ENCODE measurements at places on chromosomes 11 and 22. TPM values are rescaled to one million over a fixed set of nuclear protein-coding genes. Genes with fewer than 3 reads are reported as not detected.

- DNase-seq = no peak
Observed at GRCh38 chr22:39306456-39307361, 12.7 kb downstream of the RPL3 start.

GRCh38 chr22:17319546-17319945, 49.7 kb upstream of the CECR2 start:
- no peak for DNase-seq

DNA sequence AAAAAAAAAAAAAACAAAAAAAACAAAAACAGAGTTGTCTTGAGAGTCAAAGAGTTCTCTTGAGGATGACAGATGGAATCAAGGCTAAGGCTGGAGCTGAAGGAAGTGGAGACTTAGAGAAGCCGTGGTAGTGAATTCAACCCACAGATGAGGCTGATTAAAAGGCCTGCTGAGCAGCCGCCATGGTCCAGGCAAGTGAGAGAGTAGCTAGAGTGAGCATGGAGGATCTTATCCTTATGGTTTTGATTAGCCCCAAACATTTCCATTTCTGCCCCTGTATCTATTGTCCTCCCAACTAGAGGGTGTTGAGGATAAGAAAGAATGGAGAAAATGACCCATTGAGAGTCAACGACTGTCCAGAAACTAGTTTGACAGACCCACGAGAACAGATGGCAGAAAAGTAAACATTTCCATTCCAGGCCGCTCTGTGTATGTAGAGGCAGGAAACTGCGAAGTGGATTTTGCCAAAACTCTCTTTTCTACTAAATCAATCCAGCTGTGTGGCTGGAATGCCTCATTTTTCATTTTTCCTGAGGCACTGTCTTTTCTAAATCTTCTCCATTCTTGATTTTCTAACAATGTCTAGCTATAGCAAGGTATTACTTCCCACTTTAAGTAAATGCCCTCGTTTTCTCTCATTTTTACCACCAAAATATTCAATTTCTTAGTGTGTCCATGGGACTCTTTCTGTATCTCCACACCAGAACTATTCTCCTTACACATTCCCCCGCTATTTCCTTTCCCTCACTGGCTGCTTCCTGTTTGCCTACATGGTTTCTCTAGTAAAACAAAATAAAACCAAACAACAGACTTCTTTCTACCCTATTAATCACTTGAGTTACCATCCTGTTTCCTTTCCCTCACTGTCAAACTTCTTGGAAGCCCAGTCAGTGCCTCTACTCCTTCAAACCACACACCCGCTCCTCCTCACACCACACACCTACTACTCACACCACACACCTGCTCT, 5.4 kb upstream of the MMP8 start:
- no peak for DNase-seq

Gene KIF18A
- polyA plus RNA-seq = 25.6 TPM

GRCh38 chr22:37601203-37601539, 7.5 kb upstream of the GGA1 start:
- no peak for DNase-seq

- no peak for DNase-seq
Observed at GRCh38 chr22:45083659-45084305, 74.0 kb upstream of the PHF21B start.

- DNase-seq = no peak
Observed at GRCh38 chr11:2084721-2085120, 54.5 kb downstream of the IGF2 start.

DNA sequence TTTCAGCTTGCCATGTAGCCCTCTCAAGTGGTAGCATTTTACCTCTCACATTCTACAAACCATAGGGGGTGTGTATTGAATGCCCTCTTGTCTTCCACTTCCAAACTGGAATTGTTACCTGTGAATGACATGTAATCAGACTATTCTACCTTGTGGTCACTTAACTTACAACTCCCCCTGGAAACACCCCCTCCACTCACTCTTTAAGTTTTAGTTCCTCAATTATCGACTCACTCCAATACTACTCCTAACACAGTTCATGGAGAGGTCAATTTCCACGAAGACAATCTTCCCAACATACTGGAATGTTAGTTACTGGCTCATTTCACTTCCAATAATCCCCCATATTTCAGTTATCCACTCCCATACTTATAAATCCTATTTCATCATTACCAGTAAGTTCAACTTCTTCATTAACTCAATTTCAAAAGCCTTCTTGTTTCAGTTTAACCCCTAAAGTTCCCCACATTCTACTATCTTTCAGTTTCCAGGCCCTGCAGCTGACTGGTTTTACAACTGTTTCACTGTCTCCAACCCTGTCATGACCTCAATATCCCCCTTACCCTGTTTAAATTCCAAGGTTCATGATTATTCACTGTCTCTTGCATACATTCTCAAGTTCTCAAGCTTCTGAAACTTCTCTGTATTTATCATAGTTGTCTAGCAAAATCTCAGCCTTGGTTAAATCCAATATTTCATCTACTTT, 92.5 kb downstream of the C11orf87 start:
- DNase-seq = no peak

- DNase-seq = no peak
Observed at GRCh38 chr22:44382116-44383038, 69.6 kb upstream of the SHISAL1 start.

GRCh38 chr22:27571463-27572277, 229.9 kb downstream of the MN1 start:
- DNase-seq = no peak

Gene CNIH2
- polyA plus RNA-seq = 1.1 TPM

Gene LRP4
- polyA plus RNA-seq = 6.4 TPM

DNA sequence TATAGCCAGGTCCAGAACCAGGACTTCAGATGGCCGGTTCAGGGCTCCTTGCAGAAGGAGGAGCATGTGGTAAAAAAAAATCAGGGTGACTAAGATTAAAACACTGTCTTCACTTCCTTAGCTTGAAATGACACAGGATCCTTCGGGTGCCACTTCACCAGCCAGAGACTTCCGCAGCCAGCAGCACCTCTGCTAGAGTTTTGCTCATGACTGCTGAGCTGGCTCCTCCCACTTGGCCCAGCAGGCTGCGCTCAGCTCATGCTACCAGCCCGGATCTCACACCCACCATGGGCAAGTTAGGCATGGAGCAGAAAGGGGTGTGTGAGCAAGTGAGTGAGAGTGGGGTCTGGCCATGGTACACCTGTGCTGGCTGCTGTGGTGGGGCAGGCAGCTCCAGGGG, 6.6 kb upstream of the MS4A18 start:
- DNase-seq = no peak

DNA sequence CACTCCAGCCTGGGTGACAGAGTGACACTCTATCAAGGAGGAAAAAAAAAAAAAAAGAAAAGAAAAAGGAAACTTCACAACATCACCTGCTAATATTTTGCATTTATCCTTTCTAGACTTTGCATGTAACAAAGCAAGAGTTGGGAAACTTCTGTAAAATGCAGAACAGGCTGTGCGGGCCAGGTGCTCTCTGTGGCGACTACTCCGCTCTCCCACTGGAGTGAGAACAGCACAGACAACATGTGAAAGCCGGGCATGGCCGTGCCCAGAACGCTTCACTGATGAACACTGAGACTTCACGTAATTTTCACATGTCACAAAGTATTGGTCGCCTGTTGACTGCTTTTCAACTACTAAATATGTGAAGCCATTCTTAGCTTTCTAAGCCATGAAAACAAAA, 15.5 kb upstream of the TESMIN start:
- DNase-seq = no peak

DNA sequence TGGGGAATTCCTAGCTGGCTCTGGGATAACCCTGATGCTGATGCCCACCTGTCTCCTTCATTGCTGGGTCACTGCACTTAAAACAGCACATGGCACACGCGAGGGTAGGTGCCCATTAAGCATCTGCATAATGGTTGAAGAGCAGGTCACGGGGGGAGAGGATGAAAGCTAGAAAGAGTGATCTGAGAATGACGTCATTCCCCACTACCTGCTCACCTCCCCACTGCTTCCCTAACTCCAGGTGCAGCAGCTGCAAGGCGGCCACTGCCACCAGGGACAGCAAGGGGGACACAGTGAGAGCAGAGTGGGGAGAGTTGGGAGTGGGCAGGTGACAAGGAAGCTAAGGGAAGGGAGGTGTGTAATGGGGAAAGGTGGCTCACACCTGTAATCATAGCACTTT, 27.0 kb downstream of the ADA2 start:
- no peak for DNase-seq

Gene DEUP1
- not detected for polyA plus RNA-seq

Gene TIMP3
- 1.6 TPM for polyA plus RNA-seq

DNA sequence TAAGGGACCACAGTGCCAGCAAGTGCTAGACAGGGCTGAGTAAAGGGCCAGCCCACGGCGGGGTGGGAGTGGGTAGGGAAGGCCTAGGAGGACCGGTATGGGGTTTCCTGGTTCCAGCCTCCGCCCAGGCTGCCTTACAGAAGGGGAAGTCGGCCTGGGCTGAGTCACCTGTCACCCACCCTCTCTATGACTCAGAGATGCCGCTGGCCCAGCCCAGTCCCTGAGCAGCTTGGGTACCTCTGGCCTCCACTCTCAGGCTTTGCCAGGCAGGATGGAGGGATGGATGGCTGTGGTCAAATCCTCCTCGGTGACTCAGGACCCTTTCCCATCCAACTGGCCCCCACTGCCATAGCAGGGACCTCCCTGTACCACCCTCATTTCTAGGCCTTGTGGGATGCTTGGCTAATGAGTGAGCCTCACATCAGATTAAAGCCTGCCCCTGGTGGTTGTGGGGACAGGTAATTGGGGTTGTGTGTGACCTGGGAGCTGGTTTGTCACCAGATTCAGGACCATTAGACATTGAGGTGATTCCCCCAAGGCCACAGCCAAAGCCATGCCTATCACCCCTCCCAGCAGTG, 13.9 kb downstream of the SLC35E4 start:
- DNase-seq = no peak

Gene SPTBN2
- polyA plus RNA-seq = 9.9 TPM

Gene HBE1
- not detected for polyA plus RNA-seq

DNA sequence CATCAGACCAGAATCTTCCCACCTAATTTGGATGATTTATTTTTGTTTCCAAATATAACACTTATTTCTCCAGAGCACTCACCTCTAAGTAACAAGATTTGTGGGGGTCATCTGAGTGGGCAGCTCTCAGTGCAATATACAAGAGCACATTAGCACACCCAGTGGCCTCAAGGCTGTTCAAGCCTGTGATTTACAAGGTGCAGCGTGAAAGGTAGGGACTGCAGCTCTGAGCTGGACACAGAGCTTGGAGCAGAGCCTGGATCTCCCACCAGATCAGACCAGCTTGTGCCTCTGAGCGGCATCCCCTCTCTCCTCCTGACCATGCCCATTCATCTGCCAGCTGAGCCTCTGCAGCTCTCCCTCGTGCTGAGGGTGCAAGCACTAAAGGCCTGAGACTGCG, 323.3 kb upstream of the ZC3H12C start:
- no peak for DNase-seq

GRCh38 chr22:36341640-36342041, 46.1 kb downstream of the MYH9 start:
- DNase-seq = no peak

Gene MOGAT2
- not detected for polyA plus RNA-seq

DNA sequence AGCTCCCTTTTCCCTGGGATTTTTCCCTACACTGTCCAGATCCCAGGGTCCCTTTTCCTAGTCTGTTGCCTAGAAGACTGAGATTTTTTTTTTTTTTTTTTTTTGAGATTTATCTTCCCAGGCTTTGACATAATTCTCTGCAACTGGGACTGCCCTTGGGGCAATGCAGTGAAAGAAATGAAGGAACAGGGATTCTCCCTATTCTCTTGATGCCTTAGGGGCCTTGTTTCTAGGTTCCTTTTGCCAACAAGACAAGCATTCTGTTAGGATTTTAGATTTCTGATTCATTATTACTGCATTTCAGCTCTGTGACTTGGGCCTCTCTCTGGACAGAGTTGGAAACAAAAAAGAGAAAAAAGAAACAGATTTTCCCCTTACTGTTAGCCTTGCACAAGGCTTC, 47.3 kb downstream of the QSER1 start:
- no peak for DNase-seq

Gene FUT4
- polyA plus RNA-seq = 1.6 TPM

Gene EPS8L2
- polyA plus RNA-seq = 154 TPM

Gene SYT8
- polyA plus RNA-seq = 0.21 TPM

DNA sequence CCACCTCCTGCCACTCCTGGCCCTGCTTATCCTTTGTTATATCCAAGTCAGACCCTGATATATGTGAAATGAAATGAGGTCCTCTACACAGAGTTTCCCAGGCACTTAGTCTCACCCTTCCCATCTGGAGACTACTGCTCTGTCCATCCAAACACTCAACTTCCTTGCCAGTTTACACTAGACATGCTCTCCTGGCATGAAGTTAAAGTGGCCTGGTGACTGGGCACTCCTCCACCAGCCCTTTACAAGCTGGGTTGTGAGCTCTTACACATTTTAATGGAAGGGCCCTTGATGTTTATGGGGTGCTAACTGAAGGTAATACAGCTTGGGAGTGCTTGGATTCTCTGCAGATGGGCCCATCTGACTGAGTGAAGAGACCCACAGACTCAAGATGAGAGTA, 216.1 kb upstream of the NARS2 start:
- no peak for DNase-seq

Gene PGA3
- not detected for polyA plus RNA-seq

DNA sequence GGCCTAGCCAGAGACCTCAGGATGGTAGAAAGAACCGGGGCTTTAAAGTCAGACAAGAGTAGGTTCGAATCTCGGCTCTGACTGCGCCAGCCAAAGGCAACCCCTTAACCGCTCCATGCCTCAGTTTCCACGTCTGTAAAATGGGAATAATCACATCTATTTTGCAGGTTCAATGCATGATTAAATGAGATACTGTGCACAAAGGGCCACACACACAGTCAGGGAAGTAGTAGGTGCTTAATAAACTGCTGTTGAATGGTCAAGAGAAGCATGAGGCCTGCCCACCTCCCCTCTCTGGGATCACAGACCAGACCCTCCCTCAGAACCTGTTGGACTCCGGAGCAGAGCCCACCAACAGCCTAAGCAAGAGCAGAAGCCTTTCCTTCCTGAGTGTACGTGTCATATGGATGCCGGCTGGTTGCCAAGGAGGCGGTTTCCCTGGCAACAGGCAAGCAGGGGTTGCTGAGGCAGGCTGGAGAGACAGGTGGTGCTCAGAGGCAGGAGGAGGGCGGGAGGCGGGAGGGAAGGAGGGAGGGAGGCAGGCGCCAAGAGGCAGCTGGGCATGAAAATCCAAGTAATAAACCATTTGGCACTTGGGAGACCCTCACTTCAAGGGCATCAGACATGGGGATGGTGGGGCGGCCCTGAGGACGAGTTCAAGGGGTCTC, 43.9 kb downstream of the NFAM1 start:
- no peak for DNase-seq

Measured in A549 (cell line).